ENCODE measurements at places on chromosomes 3 and 15.

DNA sequence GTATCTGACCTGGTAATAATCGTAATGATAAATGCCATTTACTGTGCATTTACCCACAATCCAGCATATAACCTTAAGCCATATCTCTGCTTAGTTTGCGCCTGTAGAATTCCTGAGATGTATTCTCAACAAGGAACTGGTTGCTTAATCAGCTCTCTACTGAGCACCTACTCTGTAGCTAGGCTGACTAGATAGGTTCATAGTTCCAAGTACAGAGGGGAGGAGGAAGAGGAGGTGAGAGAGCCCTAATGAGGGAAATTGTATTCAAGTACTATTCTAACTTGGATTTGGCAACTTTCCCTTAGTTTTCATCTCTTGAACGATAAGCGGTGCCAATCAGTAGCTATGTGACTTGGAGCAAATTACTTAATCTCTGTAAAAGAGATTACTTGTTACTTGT is 5.6 kb upstream of the AKAP13 start:
- DNase-seq, result no peak

DNA sequence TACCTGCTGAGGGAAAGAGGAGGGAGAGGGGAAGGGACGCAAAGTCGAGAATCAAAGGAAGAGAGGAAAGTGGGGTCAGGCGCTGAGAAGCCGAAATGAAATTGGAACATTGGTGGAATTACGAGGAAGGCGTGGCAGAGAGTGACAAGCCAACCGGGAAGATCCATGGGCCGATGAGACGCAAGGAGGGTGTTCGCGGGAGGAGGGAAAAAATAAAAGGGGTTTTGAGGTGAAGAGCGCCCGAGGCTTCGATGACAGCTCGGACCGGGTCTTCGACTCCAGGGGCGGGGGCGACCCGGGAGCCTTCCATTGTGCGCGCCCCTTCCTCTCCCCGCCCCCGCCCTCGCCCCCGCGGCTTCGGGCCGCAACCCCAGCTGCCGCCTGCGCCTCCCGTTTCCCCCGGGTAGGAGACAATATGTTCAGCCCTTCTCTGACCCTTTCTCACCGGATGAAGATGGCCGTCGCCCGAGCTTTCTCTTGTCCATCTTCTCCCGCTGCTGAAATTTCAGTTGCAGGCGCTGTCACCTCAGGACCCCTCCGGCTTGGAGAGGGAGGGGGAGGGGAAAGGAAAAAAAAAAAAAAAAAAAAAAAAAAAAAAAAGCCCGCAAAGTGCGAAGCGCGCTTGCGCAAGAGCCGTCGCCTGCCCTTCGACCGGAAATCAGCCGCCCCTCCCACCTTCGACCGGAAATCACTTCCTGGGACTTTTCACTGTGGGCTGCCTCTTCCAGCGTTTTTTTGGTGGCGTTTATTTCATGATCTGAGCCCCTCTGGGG is at the start of gene SENP7:
SENP7 (minus strand) TSS at position 567 of the 773 bp plus-strand sequence; CDS start at position 485, 82 bp downstream.
- peak; percentile 88 for DNase-seq

- DNase-seq, result peak; percentile 84
Measured at GRCh38 chr3:16884748-16885592, at the start of gene PLCL2. TSS of gene PLCL2 (plus strand) at chr3:16884955. CDS start at chr3:16885040, 85 bp downstream.

DNA sequence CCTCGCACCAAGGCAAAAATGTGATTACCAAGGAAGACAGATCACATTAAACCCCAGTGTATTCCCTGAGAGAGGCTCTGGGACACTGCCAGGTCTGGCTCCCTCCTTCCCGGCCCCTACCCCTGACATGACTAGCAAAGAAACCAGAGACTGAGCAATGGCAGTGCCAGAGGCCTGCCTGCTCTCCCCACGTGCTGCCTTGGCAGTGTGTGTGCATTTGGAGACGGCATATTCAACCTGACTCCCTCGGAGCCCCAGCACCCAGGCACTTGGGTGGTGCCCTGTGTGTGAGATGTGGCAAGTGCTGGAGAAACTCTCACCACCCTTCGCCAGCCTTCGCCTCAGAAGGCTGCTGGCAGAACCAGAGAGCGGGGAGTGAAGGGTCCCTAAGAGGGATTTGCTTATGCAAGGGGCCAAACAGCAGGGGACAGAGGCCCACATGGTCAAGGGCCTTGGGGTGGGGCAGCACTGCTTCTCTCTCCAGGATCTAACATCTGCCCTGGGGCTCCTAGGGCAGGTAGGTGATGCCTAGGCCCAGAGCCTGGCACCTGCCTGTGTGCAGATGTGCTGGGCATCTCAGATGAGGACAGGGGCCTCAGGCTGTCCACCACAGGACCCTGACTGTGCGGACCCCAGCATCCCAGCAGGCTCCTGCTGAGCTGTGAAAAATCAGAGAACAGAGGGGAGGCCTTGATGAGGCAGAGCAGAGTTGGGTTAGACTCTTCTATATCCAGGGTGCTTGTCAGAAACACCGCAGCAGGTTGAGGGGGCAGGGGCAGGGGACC is 23.6 kb upstream of the PLXNA1 start:
- DNase-seq, result no peak

DNA sequence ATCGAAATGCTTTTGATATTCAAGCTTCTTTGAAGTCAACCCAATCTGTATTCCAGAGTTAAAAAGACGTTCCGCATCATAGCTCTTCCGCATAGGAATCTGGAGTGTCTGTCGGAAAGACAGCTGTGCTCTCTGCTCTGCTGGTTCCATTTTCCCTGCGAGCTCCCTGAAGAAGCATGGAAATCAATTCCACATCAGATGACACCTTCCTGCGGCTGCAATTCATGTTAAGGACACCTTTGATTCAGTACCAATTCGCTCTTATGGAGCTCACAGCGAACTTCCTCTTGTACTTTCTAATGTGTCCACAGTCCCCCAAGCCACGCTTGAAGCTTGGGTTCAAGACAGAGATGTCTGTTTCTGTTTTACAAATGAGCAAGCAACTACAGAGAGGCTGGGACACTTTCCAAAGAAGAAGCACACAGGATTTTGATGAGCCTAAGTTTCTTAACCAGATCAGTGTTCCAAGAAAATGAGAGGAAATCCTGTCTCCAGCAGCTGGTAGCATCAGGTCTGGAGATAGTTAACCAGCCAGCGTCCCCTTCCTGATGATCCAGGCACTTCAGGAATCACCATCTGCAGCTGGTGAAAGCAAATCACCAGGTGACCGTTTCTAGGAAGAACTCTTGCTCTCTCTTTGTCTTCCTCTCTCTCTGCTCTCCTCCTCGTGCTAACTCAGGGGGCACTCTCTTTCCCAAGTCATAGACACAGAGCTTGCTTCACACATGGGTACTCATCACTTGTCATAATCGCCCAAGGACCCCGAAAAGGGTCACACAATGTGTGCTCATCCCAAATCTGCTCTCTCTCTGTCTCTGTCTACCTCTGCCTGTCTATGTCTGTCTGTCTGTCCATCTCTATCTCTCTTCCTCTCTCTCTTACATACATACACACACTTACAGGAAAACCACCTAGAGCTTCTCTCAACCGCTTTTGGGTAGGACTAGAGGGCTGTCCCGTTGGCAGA is 281.8 kb downstream of the FAM43A start:
- no peak for DNase-seq

DNA sequence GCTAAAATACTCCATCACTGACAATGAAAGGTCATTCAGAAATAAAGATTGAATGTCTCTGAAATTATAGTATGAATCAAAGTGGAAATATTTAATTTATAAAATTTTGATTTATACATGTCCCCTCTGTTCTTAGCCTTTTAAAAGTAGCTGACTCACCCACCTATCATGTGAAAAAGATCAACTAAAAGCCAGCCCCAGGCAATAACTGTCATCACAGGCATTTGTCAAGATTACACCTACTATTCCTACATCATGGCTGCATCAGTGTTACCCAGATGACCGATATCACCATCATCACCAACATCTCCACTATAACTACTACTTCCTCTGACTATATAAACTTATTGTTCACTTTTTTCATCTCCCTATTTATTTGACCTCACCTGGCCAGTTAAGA is 14.3 kb upstream of the PIK3R4 start:
- DNase-seq, result no peak

DNA sequence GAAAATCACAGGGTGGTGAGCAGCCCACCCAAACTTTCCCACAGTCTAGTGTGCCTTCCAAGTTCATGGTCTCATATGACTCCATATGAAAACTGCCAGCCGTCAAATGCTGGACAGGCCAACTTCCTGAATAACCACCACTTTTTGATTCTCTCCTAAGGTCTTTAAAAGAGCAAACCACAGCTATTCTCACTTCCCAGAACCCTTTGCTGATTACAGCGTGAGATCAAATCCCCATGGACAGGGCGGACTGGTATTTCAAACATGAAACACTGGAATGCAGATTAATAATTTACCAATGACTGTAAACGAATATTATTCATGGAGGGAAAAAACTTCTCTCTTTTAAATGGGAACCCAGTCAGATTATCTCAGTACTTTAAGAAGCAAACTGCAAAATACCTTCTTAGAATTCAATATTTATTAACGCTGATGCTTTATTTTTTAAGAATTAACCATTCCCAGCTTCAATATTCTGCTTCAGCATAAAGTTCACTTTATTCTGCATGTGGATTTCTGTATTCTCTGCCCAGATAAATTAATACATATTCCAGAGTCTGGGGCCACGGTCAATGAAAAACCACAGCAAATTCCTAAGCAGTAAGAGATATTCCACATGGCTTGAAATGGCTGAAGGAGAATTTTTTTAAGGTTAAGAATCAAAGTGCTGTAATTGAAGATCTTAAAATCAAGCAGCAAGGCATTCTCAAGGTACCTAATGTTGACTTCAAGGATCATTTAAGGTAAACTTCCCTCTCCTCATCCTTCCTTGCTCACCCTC is 42.9 kb downstream of the MYO1E start:
- no peak for DNase-seq

- DNase-seq, result no peak
Measured at GRCh38 chr3:185959609-185960521, 22.1 kb upstream of the TRA2B start.

- DNase-seq, result no peak
Measured at GRCh38 chr15:61095804-61096506, 133.1 kb downstream of the RORA start.

DNA sequence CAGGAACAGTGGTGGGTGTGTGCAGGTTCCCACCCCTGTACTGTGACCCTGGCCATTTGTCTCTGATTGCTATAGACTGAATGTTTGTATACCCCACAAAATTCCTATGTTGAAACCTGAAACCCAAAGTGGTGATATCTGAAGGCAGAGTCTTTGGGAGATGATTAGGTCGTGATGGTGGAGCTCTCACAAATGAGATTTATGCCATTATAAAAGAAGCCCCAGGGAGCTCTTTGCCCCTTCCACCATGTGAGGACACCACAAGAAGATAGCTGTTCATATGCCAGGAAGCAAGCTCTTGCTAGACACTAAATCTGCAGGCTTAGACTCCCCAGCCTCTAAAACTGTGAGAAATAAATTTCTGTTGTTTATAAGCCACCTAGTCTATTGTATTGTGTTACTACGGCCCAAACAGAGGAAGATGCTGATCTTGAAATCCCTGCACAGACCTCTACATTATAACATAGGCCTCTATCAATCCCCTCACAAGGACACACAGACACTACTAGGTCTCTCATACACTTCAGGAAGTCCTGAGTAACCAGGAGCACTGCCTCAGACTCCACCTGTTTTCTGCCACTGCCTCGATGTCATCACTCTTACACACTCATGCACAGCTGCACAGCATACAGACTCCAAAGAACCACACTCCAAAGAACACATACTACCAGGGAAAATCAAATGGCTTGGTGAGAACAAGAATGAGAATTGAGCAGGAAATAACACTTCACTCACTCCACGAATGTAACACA is 14.7 kb downstream of the IGSF11 start:
- DNase-seq, result no peak

DNA sequence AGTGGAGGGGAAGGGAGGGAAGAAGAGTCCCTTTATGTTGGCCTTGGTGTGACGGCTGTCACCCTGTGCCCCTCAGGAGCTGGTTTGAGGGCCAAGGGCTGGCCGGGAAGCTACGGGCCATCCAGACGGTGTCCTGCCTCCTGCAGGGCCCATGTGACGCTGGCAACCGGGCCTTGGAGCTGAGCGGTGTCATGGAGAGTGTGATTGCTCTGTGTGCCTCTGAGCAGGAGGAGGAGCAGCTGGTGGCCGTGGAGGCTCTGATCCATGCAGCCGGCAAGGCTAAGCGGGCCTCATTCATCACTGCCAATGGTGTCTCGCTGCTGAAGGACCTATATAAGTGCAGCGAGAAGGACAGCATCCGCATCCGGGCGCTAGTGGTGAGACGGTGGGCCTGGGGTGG is 8.1 kb upstream of the RCCD1 start:
- DNase-seq, result no peak

GRCh38 chr15:64507293-64507802 is 47.0 kb downstream of the ZNF609 start:
- peak; percentile 57 for DNase-seq

- no peak for DNase-seq
Measured at GRCh38 chr3:38131621-38132369, 5.1 kb downstream of the ACAA1 start.

GRCh38 chr3:143443851-143444331 is 324.3 kb downstream of the CHST2 start:
- DNase-seq, result no peak

DNA sequence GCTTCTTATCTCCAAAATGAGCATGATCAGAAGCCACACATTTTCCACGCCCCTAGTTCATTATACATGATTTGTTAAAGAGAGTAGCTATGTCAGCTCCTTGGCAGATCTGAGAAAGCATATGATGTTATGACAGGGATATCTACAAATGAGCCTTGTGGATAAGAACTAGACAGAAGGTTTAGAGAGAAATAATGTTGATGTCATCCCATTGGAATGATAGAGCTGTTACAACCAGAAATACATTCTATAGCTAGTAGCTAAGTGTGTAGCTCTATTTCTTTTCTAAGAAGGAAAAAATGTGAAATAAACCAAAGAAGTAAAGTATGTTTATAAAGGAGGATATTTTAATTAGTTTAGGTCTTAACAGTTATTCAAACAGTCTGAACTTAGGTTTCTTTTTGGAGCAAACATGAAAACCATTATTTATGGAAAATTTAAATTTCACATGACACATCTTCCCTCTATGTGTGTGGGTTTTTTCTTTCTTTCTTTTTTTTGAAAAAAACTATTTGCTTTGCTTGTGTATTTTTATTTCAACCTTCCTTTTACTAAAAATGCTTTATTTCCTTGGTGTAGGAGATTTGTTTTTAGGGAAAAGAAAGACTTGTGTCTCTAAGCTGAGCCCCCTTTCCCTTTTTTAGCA is 167.7 kb downstream of the GHSR start:
- no peak for DNase-seq

DNA sequence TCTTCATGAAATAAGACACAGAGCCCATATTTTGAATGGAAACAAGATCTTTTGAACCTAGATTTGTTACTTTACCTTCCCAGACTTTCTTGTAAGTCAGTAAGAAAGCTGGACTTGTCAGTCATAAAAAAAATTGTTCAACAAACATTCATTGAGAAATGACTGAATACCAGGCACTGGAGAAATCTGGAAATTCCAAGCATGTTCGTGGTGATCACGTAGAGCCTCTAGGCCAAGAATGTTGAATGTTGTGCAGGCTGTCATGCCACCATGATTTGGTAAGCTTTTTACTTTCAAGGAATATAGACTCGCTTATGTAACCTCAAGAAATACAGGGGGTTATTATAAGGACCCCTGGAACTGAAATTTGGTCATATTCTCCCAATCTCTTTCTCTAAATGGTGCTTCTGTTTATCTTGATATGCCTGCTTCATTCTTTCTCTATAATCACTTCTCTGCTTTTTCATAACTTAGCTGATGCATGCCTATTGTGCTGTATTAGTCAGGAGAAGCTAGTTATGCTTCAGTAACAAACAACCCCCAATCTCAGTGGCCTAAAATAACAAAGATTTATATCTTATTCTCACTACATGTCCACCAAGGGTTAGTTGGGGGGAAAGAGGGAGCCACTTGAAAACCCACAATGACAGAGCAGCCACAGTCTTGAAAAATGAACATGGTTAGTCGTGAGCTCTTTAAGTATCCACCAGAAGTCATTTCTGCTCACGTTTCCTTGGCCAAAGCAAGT is 3.4 kb upstream of the TPM1 start:
- DNase-seq, result no peak

All from germinal center (tissue), 1 donor.